ENCODE measurements at places on chromosomes 6 and 20.
A peak's percentile ranks its signal among the peaks of the same experiment; 100 is the strongest.

DNA sequence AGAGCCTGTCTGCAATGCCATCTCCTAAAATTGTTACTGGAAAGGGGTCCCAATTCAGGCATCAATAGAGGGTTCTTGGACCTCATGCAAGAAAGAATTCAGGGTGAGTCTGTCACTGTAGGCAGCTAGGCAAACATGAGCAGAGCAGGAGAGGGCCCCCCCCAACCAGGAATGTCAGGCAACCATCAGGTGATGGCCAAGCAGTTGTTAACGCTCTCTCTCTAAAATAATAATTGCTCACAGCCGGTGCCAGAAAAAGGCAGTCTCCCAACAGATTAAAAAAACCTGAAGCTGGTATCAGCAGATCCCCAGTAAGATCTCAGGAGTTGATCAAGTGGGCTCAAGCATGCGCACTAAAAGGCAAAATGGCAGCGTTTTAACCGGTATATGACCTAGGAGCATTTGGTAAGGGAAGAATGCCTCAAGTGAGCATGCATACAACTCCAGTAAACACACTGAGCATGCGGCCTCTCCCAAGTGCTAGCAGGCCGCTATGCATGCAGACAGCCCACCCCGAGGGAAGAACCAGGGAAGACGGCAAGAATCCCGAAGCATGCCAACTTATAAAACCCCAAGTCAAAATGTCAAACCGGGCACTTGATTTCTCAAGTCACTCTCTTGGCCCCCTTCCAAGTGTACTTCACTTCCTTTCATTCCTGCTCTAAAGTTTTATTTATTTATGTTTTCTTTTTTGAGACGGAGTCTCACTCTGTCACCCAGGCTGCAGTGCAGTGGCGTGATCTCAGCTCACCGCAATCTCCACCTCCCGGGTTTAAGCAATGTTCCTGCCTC is 44.0 kb upstream of the RNGTT start:
- DNase-seq: no peak

DNA sequence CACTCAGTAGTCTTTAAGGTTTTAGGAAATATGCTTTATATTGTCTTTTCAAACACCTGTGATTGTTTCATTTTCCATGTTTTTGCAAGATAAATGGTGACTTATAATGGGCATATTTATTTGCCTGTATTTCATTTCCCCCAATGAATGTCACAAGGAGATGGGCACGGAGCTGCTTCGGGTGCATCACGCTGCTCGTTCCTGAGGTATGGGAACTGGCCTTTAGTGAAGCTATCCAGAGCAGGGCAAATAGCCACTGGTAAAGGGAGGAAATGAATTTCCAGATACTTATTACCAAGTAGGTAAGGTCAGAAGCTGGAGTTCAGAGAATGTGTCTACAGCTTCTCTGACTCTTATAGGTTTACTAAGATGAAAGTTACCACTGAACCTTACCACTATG is 3.7 kb downstream of the POU3F2 start:
- no peak for DNase-seq

- DNase-seq: no peak
Observed at GRCh38 chr20:20138301-20139064, 86.2 kb downstream of the CFAP61 start.

DNA sequence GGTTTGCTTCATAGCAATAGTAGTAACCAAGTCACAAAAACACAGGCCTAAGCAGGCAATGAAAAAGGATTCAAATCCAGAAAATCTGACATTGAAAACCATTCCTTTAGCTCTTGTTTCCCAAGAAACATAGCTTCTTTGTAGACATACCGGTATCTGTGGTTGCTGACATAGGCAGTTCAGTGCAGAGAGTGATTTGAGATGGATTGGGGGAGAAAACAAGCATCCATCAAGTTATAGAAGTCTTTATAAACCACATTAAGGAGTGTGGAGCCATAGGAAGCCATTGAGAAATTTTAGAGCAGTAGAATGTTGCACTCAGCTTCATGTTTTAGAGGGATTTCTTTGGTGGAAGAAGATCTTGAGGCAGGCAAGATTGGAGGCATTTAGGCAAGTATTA is 91.2 kb upstream of the MARCKS start:
- DNase-seq: no peak

DNA sequence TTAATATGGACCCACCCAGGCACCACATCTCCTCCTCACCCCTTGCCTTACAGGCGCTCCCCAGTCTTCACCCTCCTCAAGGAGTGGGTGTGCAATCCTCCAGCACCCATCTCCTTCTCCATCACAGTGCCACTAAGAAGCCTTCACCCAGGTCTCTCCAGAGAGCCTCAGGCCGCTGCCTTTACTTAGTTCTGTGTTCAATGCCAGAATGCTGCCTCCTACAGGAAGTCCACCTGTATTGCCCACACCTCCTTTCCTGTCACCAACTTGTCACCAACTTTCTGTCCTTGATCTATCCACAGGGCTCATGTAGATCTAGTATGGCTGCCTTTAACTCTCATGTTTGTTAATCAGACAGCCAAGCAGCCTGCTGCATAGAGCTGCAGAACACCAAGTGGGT is 586 bp upstream of the LST1 start:
- no peak for DNase-seq

DNA sequence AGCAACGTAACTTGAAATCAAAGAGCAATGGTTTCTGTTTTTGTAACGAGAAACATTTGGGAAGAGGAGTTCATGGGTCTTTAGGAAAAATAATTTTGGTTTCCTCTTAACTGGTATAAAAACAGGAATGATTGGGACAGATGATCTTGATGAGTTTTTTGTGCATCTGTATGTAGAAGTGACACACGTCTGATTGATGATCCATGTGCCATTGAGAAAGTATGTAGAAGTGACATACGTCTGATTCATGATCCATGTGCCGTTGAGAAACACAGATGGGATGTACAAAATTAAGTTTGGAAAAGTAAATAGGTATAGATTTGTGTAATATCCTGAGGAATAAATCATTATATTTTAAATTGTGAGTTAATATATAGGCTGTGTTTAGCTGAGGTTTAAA is 2.1 kb downstream of the KIAA1586 start:
- DNase-seq: no peak

GRCh38 chr6:136309171-136309570 is 19.5 kb upstream of the BCLAF1 start:
- no peak for DNase-seq

DNA sequence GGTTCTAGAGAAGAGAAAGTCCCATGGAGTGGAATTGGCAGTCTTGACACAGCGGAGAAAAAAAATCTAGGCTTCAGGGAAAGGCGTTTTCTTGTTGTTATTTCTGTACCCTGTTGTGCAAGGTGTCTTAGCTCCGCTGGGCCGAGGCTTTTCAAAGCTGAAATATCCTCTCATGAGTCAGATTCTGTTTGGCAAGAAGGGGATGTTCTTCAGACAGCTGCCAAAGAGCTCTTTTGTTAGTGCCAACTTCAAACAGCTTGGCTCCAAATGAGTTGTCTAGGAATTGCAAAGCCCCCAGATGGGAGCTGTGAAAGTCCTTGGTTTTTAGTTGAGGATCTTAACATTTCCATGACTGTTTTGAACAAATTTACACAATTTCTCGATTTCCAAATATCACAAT is 45.6 kb downstream of the LRRN4 start:
- DNase-seq: peak; percentile 2

DNA sequence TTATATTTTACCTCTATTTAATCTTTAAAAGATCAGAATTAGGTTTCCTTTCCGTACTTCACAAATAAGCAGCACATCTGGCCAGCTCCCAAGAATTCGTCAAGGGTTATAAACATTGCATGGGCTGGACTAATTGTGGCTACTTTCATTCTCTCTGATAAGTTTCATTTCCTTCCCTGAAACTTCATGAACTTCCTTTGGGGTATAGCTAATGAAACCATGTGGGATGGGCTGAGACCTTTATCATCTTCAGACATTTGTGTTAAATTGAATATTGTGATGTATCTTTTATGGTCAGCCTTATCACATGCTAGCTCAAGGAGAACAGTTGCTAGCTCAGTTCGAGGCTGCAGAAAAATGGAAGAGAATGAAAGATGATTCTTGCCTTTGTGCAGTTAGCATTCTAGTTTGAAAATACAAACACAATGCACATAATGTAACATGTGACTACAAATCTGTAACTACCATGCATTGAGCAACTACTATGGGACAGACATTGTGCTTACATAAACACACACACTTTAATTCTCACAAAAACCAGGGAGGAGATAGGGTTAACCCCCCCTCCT is 1.7 kb upstream of the GMPR start:
- no peak for DNase-seq

DNA sequence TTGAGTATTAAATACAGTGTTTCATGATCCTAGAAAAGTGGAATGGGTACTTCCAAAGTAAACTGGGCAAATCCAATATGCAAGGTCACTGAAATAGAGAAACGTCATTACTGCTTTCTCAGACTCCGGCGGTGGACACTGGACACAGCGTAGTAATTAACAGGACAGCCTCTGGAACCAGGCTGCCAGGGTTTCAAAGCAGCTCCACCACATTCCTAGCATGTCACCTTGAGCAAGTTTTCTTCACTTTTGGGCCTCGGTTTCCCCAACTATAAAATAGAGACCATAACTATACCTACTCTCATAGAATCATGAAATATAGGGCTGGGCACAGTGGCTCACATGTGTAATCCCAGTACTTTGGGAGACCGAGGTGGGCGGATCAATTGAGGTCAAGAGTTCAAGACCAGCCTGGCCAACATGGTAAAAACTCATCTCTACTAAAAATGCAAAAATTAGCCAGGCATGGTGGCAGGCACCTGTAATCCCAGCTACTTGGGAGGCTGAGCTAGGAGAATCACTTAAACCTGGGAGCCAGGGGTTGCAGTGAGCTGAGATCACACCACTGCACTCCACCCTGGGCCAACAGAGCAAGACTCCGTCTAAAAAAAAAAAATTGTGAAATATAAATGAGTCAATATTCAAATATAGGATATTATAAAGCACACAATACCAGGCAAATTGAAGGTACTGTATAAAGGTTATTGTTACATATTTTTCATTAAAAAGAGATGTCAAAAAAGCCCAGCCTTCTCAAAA is 24.9 kb downstream of the ARHGAP18 start:
- no peak for DNase-seq

GRCh38 chr6:137868721-137869548 is 1.9 kb downstream of the TNFAIP3 start:
- DNase-seq: no peak

- DNase-seq: no peak
Observed at GRCh38 chr6:34457742-34458735, 7.8 kb upstream of the PACSIN1 start.

- DNase-seq: no peak
Observed at GRCh38 chr6:73231986-73232391, 6.7 kb upstream of the KHDC1L start.

DNA sequence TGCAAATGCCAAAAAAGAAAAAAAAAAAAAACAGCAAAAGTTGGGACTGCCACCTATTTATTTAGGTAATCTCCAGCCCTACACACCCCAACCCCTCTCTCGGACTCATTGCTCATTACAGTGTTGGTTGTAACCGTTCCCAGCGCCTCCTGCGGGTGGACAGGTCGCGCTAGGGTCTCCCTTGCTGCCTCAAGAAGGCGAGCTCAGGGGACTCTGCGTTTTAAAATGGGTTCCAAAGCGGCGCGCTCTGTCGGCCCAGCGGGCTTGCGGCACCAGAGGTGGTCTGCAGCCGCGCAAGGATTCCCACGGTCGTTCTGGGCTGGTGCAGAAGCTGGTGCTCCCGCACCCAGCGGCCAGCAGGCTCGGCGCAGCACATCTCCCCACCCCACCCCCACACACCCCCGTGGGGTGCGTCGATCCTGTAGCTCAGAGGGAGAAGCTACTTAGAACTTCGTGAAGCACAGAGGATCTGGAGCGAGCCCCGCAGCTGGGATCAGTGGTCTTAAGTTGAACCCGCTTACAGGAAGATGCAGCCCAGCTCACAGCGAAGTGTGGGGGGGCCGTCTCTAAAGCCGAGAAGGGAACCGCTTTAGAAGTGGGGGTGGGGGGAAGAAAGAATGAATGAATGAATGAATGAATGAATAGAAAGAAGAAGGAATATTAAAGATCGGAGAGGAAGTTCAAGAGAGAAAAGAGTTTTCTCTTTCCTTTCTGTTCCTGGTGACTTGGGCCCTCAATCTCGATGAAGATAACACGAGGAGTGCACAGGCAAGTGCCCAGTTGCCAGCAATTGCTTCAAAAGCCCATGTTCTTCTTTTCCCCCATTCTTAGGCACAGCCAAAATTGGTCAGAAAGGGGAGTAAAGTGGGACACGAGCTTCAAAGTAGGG is 780 bp downstream of the TFAP2A start:
- no peak for DNase-seq
